Activated CD4-positive, CD25-positive, alpha-beta regulatory T cell treated with anti-CD3 and anti-CD28 coated beads, Interleukin-2, amount 50 U/mL, for 16 hours (primary cell): ENCODE measurements at places on chromosomes 4 and X.

DNA sequence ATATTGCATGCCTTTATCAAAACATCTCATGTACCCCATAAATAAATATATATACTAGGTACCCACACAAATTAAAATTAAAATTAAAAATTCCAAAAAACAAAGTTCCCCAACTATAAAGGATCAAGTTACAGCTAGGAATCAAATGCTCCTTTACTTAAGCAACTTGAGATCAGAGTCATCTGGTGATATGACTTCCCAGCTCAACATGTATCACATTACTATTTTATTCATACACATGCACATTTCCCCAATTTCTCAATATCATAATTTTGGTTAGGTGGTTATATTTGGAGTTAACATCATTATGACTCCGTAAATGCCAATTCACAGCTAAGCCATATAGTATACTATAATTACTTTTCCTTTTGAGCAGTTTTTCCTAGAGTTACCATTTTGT lies 60.9 kb downstream of the CLOCK start:
- DNase-seq, result no peak

DNA sequence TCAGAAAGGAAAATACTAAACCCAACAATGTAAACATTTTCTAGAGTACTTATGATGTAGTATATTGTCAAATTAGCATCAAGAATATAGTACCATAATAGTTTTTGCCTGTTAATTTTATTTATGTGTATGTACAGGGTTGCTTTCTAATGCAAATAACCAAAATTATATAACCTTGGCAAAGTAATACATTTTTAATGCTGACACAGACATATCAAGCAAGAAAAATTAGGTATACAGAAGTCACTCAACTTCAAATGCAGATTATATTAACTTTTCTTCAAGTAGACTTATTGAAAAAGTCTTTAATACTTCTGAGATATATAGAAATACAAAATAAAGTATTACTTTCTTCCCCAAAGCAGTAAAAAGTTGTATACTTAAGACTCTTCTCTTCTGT lies 44.3 kb downstream of the MAPK10 start:
- no peak for DNase-seq

GRCh38 chrX:136210243-136210642 lies 41.0 kb downstream of the MAP7D3 start:
- no peak for DNase-seq

- no peak for DNase-seq
Measured at GRCh38 chr4:129578336-129578735, 482.4 kb downstream of the C4orf33 start.

- no peak for DNase-seq
Measured at GRCh38 chr4:88792268-88792781, 94.7 kb upstream of the NAP1L5 start.
